ENCODE measurements at places on chromosomes 5 and 9.

DNA sequence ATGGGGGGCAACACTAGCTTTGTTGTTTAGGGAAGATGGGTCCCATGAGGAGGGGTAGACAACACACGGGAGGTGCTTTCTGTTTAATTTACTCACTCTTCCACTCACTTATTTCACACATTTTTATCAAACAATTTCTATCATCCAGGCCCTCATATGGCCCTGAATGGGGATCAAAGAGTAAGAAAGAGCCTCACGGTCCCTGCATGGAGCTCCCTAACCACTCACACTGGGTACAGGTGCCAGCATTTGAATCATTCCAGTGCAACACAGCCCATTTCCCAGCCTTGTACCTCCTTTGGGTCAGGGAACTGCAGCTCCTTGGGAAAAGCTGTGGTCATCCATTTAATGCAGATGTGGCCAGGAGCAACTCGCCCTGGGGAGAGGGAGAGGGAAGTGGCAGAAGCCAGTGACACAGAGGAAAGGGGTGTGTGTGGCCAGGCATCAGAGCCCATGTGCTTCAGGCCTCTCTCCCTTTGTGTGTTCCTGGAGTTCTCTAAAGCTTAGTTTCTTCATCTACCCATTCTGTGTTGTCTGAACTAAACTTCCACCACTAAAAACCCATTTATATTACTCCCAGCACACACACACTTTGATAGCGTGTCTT, 185.4 kb downstream of the PJA2 start:
- DNase-seq = no peak

- DNase-seq = no peak
Measured at GRCh38 chr5:78879516-78879915, 105.6 kb downstream of the ARSB start.

GRCh38 chr9:137217276-137218211, 4.5 kb downstream of the RNF208 start:
- DNase-seq = no peak

GRCh38 chr5:128300181-128300580, 216.6 kb downstream of the SLC12A2 start:
- no peak for DNase-seq

GRCh38 chr9:91948597-91949391, 1.2 kb downstream of the ROR2 start:
- peak; percentile 61 for DNase-seq

GRCh38 chr5:68746220-68746619, 347.6 kb upstream of the SLC30A5 start:
- DNase-seq = no peak

DNA sequence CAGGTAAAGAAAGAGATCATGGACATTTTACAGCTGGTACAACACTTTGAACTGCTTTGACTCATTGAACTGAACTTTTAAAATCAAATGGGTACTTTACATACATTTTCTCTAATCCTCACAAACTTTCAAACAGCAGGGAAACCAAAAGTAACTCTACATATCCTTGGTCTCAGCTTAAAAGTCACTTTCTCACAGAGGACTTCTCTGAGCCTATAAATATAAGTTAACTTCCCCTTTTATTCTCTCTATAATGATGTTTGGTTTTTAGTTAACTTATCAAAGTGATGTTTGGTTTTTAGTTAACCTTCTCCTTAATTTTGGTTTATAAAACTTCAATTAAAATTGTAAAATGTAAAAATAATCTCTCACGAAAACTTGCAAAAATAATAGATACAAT, 209.8 kb downstream of the MCTP1 start:
- no peak for DNase-seq

GRCh38 chr9:89515416-89515815, 17.5 kb upstream of the SEMA4D start:
- peak; percentile 80 for DNase-seq

- DNase-seq = peak; percentile 28
Measured at GRCh38 chr5:72647806-72648205, 140.6 kb upstream of the ZNF366 start.

GRCh38 chr9:127181315-127181580, 58.8 kb upstream of the ANGPTL2 start:
- no peak for DNase-seq

DNA sequence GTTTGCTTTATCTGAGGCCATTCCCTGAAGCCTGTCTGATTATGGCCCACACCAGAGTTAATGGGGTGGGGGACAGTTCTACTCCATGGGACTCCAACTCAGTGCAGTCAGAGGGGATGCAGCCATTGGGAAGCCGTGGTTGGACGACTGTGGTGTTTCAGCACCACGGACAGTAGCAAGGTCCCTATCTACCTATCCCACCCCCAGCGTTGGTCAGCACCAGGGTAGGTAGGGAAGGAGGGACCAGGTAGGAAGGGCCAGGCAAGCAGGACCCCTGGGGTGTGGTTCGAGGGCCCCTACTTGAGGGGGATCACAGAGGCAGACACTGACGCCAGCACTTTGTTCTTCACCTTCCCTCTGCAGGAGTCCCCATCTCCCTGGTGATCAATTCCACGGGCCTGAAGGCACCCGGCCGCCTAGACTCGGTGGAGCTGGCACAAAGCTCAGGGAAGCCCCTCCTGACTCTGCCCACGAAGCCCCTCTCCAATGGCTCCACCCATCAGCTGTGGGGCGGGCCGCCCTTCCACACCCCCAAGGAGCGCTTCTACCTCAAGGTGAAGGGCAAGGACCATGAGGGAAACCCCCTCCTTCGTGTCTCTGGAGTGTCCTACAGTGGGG, 33.2 kb downstream of the HMCN2 start:
- DNase-seq = no peak

DNA sequence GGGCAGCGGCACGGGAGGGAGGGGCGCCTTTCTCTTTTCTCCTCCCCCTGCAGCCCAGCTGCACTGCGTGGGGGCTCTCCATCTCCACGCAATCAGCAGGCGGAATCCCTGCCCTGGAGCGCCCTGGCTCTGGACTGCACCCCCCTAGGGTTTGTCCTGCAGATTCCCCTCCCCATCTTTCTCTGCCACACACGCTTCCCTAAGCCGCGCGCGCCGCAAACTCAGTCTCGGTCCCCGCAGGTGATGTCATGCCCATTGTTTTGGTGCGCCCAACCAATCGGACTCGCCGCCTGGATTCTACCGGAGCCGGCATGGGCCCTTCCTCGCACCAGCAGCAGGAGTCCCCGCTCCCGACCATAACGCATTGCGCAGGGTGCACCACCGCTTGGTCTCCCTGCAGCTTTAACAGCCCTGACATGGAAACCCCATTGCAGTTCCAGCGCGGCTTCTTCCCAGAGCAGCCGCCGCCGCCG, at the start of gene KCNN2:
Gene KCNN2, plus strand, starts transcription at position 347 of the 473 bp plus-strand sequence. Its CDS starts 70 bp downstream, at position 417.
- peak; percentile 16 for DNase-seq

GRCh38 chr5:29744618-29745017, 1448.9 kb upstream of the CDH6 start:
- DNase-seq = no peak

DNA sequence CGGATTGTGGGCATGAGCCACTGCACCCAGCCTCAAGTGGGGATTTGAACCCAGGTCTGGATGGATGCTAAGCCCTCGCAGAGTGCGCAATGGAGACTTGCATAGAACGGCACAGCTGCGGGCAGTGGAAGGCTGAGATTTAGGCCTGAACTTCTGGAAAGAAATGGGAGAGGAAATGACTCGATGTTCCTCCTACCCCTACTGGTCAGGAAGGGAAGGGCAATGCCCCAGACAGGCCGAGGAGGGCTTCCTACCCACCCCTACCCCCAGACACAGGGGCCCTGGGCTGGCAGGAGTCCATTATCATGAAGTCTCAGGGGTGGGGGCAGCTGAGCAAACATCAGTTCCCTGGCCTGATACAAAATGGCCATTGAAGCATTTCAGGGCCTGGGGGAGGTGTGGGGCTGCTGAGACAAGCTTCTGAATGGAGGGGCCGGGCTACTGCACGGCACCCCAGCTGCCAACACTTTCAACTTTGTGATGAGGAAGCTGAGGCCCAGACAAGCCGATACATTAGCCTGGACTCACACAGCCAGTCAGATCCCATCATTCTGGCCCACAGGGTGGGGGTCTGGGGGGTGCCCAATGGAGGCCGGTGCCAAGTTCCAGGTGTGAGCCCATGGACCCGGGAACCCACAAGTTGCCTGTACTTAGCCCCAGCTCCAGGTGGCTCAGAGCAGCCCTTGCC, 13.5 kb upstream of the WDR38 start:
- peak; percentile 34 for DNase-seq

DNA sequence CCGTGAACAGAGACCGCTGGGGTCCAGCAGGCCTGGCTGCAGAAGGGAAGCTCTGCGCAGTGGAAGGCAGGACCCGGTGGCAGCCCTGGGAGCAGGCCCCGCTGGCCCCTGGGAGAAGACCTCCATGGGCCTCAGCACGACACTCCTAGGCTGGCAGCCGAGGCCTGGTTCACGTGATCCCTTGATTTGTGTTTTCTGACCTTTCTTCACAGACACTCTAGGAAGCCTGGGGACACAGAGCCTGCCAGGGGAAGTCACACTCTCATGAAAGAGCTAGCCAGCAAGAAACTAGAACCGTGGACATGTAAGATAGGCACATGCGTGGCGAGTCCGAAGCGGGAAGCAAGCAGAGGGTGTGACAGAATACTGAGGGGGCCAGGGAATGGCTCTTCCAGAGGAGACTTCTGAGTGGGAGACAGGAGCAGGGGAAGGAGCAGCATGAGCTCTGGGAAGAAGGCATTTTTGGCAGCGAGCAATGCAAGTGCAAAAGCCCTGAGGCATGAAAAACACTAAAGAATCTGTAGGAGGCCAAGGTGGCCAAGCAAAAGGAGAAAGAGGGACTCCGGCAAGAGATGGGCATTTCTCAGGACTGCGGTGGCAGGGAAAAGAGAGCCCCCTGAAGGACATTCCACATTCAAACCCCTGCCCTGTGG, 26.6 kb upstream of the IL17B start:
- DNase-seq = no peak

DNA sequence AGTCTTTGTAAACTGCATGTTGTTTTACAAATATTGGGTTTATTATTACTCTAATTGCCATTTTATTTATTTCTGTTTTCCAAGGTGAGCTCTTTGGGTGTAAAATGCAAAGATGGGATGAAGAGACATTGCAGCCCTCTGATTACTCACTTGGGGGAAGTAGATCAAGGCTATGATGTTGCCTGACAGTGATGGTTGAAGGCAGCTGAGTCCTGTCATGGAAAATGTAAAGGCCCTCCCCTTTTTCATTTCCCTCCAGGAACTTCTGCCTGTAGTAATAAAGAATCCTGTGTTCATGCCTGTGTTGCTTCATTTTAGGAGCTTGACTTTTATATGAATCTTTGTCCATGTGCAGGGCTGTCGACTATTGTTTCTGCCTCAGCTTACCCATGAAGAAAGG, 605.4 kb upstream of the CLINT1 start:
- no peak for DNase-seq

DNA sequence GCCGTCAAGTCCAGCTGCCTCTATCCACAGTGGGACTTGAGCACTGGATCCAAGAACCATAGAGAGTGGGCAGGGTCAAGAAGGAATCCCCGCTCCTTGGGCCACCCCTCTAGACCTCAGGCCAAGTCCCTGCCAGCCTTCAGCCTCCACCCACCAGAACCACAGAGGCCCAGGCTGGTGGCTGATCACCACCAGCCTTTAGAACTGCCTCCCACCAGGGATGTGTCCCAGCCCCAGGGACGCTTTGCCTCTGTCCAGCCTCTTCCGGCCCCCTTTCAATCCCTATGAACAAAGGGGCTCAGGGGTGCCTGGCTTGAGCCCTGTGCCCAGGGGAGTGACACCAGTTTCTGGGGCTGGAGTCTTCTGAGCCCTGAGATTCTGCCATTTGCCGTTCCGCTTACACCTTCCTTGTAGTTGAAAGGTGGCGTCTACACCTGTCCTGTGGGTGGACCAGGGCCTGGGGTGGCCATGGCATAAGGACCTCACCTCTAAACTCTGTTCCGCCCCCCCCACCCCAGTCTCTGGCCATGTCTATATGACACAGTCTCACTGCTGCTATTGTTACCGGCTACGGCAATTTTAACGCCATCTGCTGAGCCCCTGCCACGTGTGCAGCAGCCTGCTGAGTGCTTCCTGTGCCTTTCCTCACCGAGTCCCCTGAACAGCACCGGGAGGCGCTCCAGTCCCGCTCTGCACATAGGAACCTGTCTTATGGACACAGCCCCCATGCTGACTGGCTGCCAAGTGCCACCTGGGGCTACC, 35.7 kb upstream of the ORM1 start:
- DNase-seq = no peak

GRCh38 chr5:79301046-79301712, 65.2 kb downstream of the JMY start:
- DNase-seq = peak; percentile 5

- peak; percentile 89 for DNase-seq
Measured at GRCh38 chr9:95880021-95880690, 4.7 kb downstream of the ERCC6L2 start.

Measured in M059J (cell line).